ENCODE measurements at places on chromosomes 4 and X.

GRCh38 chrX:71081330-71082123 is 13.4 kb upstream of the SNX12 start:
- peak; percentile 78 for DNase-seq

DNA sequence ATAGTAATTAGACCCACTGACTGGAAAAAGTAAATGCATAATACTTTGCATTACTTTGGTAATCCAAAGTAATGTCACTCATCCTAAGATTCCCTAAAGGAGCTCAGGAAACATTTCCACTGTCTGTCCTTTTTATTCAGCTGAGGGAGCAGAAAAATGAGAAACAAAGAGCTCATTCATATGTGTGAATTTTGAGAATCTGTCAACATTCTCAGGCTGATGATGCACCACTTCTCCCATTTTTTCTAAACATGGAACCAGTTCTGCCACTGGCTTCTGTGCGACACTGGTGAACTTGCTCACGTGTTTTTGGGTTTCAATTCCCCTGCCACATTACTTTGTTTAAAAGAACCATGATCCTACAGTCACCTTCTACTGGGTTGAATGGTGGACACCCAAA is 28.4 kb upstream of the ADH7 start:
- DNase-seq: no peak

DNA sequence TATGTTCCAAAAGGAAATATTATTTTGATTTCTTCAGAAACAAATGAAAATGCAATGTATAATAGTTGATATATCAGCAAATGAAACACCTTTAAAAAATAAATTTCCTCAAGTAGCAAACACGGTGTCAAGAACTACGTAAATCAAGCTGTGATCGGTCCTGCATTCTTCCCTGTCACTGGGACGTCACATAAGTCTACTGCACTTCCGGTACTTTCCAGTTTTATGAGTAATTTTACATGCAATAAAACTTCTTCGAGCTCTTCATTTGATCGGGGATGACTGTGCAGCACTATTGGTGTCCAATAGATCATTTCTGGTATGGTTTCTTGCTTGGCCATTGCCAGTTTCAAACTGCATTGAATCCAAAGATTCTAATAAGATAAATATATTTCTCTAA is 114.0 kb upstream of the VEGFC start:
- DNase-seq: no peak

DNA sequence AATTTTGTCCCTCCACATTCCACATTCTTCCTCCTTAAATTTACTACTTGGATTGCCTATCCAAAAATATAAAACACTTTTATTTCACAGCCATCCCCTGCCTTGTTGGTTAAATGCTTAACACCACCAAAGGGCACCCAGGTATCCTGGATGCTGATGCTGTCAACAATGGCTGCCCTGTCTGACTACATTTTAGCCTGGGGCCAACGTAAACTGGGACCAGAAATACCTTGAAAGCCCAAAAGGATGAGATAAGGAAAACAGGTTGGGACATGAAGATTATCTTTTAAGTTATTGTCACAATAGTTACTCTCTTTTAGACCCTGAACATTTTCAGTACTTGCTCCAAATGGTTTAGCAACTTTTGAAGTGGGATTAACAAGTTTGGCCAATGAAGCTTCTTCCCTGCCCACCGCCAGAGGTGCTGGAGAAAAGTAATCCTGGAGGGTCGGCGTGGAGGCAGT is 775 bp upstream of the YIPF6 start:
- peak; percentile 25 for DNase-seq

GRCh38 chr4:182483685-182484084 is 240.5 kb downstream of the TENM3 start:
- DNase-seq: no peak

- no peak for DNase-seq
These were observed 599 bp upstream of the IL2RG start for GRCh38 chrX:71111921-71112431.

DNA sequence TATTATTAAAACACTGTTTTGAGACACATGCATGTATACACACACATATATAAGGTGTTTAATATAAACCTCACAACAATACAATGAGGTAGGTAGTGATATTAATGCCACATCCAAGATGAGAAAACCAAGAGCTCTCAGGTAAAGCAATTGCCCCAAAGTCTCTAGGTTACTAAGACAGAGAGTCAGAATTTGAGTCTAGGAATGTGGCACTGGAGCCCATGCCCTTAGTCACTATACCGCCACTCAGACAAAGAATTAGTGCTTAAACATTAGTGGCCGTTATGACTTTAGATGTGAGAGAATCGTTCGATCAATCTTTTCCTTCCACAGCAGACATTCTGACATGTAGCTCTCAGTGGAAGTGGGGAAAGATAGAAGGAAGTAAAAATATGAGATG is 108.2 kb upstream of the ACSL4 start:
- DNase-seq: no peak

GRCh38 chr4:155639704-155640523 is 26.7 kb upstream of the GUCY1A1 start:
- DNase-seq: peak; percentile 11

- DNase-seq: peak; percentile 14
These were observed 73.9 kb downstream of the SYNPO2 start for GRCh38 chr4:118962540-118962939.

GRCh38 chr4:7868892-7869471 is 70.7 kb downstream of the AFAP1 start:
- DNase-seq: no peak

GRCh38 chrX:13983734-13984133 is 46.0 kb downstream of the GEMIN8 start:
- no peak for DNase-seq

GRCh38 chr4:58776627-58777026 is 1666.4 kb upstream of the IGFBP7 start:
- DNase-seq: peak; percentile 84

DNA sequence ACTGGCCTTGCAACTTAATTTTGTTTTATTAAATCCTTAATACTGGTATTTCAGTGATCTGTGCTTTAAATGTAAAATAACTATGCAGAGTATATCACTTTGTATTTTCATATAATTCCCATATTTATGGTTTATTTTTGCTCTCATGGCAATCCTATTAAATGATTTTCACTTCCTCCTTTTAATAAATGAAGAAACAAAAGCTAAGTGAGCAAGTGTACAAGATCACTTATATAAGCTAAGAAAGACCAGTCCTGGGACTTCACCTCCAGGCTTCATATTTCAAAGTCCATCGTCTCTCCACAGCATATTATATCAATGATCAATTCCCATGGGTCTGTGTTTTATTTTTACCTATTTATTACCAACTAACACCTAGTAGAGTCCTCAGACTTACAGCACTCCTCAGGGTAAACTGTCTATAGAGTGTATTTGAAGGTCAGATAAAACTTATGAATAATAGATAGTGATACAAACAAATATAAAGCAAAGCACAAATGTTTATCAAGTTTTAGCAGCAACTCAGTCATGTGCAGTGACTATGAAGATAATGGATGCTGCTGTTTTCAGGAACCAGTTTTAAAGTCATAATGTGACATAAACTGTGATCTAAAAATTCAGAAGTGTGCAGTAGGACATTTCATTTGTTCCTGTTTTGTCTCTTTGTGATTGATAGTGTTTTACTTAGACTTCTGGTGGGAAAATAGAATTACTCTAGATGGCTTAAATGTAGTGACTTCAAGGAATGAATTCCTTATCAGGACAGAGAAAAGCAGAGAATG is 56.8 kb downstream of the ARHGAP24 start:
- DNase-seq: no peak

DNA sequence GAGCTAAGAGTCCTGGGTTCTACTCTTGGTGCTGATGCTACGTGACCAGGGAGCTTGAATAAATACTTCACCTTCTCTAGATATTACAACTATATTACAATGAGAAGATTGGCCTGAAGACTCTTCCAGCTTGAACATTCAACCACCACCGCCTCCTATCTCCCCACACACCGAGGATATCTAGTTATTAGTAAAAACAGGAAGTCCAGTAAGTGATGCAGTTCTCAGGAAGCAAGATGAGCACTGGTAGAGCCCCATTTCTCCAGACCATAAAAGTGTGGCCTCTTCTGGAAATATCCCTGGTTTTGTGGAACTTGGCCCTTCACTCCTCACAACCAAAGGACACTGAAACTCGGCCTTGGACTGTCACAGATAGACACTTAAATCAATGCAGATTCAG is 18.5 kb downstream of the PJA1 start:
- no peak for DNase-seq

DNA sequence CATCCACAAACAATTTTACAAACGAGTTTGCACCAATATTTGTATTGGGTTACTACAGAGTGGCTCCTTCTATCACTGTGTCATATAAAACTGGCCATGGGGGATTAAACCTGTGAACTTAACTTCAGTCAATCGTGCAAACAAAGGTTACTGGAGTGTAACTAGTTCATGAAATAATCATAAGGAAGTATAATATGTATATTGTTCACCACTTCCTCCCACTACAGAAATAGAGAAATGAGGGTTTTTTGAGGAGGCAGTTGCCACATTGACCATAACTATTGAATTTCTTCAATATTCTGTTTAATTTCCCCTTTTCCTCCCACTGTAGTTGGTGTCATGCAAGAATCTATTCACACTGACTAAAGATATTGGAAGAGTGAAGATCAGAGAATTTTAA is at the start of gene GPR82:
Gene GPR82, plus strand, starts transcription at position 356 of the 400 bp plus-strand sequence. CDS start 2,846 bp downstream, outside the sequence.
- no peak for DNase-seq

DNA sequence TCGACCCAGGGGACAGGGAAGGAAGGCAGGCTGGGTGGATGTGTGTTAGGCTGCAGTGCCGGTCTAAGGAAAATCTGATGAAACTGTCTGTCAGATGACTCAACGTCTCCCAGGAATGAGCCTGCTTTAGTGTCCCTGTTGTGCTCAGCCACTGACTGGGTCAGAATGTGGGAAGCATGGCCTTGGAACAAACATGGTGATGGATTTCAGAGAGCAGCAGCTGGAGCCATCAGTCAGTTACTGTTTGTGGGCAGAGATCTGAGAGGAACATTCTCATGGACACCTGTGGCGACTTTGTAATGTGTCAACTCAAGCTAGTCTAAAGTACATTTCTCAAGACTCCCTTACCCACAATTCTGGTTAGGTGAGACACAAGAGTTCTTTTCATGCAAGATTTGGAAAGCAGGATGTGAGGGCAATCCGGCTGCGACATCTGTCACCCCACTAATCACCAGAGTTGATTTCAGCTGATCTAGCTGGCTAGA is 63.2 kb downstream of the ANAPC10 start:
- DNase-seq: peak; percentile 79

GRCh38 chr4:185592845-185593488 is 57.7 kb upstream of the PDLIM3 start:
- DNase-seq: no peak

DNA sequence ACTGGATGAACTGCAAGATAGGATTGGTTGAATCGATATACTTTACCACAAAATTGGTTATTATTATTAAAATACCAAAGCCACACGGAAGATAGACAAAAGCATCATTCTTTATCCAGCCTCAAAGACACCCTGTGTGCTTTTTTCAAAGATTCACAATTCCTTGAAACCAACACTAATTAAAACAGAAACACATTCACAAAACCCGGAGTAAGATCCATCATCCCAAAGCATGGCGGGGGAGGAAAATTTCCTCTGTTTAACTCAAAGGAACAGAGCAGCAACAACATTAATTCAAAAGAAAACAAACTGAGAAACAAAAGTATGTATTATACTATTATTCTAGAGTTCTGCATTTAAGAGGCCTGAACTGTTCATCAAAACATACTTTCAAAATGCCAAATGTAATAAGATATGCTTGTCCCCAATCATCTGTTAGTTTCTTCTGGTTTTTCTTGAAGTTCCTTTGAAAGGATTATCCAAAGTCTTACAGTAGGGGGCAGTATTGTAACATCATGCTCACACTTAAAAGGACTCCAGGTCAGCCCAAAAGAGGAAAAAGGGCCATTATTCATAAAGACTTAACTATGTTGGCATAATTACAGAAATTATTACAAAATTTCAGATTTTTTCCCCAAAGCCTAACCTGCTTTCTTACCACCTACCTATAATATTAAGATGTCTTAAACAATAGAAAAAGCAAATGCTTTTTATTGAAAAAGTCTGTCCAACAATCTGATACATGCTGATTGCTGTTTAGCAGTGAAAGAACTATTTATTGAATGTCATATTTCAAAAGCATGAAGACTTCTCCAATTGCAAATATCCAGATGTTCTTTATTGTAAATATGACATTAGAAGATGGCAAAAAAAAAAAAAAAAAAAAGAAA is 168.7 kb downstream of the SCFD2 start:
- DNase-seq: peak; percentile 88
